ENCODE measurements at places on chromosomes 6 and 20. TPM values are rescaled to one million over a fixed set of nuclear protein-coding genes. Genes with fewer than 3 reads are reported as not detected.

Gene PGM3
- total RNA-seq = 36.8 TPM

GRCh38 chr6:107308677-107309076, 150.7 kb downstream of the PDSS2 start:
- DNase-seq = no peak

Gene SUN5
- total RNA-seq = not detected

Gene GLYATL3
- 0.22 TPM for total RNA-seq

DNA sequence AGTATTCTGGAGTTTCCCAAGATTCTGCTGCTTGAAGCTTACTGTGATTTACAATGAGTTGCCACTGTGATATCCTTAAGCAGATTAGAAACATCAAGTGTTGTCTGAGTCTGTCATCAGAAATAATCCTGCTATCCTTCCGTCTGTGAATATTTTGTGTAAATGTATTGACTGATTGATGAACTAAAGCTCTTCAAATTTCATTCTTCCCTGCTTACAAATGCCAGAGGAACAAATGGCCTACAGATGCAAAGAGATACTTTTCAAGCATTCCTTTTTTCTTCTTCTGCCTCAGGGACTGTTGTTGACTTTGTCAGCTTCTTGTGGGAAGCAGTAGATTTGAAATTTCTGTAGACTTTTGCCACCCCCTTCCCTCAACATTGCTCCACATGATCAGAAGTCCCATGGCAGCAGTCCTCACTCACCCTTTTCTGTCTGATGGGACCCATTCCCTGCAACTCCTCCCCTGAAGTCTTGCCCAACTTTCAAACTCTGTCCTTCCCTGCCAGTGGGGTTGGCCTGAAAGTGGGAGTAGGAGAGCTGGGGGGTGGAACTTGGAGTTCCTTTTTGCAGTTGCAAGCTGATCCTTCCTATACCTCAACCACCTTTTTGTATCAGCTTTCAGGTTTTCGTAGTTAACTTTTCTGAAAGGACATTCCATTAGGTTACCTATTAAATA, 38.5 kb upstream of the MLIP start:
- no peak for DNase-seq

Gene SALL4
- 0.09 TPM for total RNA-seq

- peak; percentile 67 for DNase-seq
These were observed 7.8 kb downstream of the IL22RA2 start for GRCh38 chr6:137165375-137166246.

Gene EFCAB8
- 0.11 TPM for total RNA-seq

Gene ID4
- total RNA-seq = 7.1 TPM

Gene PRL
- total RNA-seq = not detected

DNA sequence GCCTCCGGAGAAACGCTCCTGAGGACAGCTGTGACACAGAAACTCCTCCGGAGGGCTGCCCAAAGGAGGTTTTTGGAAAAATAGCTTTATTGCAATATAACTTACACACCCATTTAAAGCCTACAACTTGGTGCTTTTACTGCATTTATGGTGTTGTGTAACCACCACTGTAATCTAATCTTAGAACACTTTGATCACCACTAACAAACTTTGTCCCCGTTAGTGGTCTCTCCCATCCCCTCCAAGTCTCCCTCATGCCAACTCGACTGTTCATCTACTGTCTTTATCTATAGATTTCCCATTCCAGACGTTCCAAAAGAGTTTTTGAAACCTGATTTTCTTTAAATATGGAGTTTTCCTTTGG, 62.8 kb downstream of the SYNJ2 start:
- DNase-seq = no peak

Gene CFAP206
- total RNA-seq = not detected

- DNase-seq = peak; percentile 48
These were observed 10.1 kb downstream of the TGM3 start for GRCh38 chr20:2305946-2306345.

DNA sequence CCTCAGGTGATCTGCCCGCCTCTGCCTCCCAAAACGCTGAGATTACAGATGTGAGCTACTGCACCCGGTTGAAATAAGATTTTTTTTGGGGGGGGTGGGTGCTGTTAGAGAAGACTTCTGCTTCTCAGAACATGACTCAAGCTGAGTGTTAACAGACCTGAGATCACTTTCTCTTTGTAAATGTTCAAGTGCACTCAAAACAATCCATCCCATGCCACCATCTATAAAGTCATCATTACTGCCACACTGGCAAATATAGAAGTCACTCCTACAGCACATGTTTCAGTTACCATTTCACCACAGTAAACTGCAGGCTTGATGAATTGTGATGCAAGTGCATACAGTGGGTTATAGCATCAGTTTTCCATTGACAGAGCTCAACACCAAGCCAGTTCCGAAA, 9.0 kb downstream of the VPS16 start:
- no peak for DNase-seq

DNA sequence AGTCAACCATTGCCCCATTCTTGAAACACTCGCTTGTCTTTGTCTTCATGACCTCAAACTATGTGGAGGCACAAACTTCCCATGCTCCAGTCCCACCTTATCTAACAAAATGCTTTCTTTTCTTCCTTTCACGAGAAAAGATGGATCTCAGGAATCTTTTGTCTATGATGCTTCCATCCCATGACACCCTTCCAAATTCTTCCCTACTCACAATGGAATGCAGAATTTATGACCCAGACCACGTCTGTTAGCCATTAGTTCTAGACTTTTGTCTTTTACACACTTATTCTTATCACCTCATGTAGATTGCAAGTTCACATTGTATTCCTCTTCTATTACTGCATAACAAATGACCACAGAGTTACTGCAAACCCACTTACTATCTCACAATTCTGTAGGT, 24.2 kb upstream of the LAMP5 start:
- no peak for DNase-seq

Gene ULBP1
- not detected for total RNA-seq
